ENCODE measurements at places on chromosomes 2 and 18.

DNA sequence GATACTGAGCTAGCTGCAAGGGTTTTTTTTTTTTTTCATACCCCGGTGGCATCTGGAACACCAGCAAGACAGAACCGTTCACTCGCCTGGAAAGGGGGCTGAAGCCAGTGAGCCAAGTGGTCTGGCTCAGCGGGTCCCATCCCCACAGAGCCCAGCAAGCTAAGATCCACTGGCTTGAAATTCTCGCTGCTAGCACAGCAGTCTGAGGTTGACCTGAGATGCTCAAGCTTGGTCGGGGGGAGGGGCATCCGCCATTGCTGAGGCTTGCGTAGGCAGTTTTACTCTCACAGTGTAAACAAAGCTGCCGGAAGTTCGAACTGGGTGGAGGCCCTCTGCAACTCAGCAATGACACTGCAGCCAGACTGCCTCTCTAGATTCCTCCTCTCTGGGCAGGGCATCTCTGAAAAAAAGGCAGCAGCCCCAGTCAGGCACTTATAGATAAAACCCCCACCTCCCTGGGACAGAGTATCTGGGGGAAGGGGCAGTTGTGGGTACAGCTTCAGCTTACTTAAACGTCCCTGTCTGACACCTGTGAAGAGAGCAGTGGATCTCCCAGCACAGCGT, 5.1 kb upstream of the MIB1 start:
- no peak for DNase-seq

- no peak for DNase-seq
Measured at GRCh38 chr2:113677330-113677729, 50.3 kb downstream of the RABL2A start.

GRCh38 chr2:8575834-8576423, 105.9 kb upstream of the ID2 start:
- DNase-seq = peak; percentile 54

DNA sequence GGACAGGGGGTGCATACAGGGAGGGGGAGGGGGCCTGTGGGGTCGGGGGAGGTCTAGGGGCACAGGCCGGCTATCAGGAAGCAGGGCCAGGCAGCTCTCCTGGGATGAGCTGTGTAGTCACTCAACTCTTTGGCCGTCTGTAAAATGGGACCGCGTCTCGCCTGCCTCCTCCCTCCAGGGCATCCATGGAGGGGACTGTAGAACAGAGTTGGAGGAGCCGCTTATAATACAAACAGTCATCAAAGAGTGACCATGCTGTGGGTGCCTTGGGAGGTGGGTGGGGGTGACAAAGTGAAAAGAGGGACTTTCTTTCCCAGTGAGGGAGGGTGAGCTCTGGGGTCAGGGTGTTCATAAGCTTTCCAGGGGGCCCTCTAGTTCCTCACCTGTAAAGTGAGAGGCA, 169.6 kb upstream of the HAAO start:
- no peak for DNase-seq

DNA sequence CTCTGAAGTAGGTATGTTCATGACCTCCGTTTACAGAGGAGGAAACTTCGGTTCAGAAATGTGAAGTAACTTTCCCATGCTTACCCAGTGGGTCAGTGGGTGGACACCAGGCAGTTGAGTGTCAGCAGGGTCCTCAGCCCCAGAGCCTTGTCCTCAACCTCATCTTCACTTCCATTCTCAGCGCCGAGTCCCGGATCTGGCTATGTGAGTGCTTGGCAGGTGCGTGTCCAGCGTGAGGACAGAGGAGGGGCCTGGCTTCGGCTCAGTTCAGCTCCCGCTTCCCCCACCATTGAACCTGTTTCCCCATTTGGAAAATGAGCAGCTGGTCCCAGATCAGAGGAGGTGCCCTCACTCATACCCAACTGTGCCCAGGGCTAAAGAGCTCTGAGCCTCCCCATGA, 267.6 kb downstream of the ATAD2B start:
- DNase-seq = no peak

DNA sequence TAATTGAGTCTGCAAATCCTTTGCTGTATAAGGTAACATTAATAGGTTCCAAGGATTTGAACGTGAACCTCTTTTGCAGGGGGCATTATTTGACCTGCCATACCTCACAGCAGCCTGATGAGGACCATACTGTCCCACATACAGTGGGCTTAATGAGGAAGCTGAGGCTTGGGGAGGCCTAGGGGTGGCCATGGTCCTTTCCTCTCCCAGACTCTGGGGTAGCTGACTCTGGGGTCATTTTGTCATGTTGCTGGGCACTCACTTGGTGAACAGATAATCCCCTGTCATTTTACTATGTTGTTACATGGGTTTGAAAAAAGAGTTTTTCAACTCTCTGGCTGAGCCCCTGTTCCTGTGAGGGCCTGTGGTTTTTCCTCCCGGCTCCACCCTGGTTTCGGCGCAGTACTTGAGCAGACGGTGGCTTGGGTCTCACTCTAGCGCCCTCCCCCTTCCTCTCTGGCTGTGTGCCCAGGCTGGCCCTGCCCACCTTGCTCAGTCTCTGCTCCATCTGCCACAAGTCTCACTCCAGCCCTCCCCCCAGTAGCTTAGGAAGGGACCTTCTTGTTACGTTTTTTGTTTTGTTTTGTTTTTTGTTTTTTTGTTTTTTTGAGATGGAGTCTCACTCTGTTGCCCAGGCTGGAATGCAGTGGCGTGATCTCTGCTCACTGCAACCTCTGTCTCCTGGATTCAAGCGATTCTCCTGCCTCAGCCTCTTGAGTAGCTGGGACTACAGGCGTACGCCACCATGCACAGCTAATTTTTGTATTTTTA, 21.0 kb downstream of the INPP4A start:
- DNase-seq = no peak

GRCh38 chr2:30239308-30239985, 8.1 kb downstream of the LBH start:
- DNase-seq = no peak

GRCh38 chr2:2291500-2292260, 39.4 kb downstream of the MYT1L start:
- DNase-seq = no peak

- DNase-seq = no peak
Measured at GRCh38 chr2:239825705-239825979, 199.5 kb downstream of the NDUFA10 start.

- no peak for DNase-seq
Measured at GRCh38 chr2:229273723-229274338, 2.7 kb upstream of the PID1 start.

GRCh38 chr2:96960153-96960961, 26.0 kb downstream of the FAM178B start:
- DNase-seq = peak; percentile 90

DNA sequence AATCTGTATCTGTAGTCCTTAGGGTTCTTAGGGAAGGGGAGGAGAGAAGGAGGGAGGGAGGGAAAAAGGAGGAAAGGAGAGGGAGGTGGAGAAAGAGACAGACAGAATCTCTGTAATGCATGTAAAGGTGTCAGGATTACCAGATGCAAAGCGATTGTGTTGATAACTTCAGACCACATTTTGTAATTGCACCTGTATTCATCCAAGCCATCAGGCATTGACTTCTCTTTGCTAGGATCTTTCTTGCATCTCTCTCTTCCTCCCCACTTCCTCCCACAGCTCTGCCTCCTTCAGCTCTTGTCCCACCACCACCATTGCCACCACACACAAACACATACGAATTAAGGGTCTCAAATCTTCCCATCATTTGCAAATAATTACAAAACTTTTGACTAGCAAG, 91.4 kb downstream of the AOX1 start:
- DNase-seq = no peak

GRCh38 chr2:182186132-182186735, 200.6 kb downstream of the PPP1R1C start:
- DNase-seq = no peak

DNA sequence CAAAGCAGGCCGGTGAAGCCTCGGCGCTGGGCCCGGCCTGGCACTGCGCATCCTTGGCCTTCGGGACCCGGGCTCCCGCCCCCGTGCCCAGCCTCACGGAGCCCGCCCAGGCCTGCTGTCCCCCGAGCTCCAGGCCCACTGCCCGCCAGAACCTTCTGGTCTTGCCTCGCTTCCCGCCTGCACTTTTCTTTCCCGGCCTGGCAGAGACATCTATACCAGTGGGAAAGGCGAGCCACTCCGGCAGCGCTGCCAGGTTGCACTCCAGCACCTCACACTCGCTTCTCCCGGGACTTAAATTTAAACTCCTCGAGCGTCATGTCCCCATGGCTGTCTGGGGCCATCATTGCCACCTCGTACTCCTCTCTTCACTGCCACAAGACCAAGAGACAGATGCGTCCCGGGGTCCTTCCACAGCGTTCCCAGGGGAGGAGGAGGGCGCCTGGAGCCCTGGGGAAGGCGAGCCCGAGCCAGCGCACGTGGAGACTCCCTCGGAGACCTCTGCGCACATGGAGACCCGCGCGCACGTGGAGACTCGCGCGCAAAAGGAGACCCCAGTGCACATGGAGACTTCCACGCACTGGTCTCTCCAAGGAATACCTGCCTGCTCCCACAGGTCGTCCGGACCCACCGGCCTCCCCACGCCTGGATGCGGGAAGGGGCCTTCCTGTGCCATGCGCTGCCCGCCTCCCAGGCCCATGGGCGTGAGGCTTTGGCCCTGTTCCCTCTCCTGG, 253.1 kb upstream of the SALL3 start:
- no peak for DNase-seq

DNA sequence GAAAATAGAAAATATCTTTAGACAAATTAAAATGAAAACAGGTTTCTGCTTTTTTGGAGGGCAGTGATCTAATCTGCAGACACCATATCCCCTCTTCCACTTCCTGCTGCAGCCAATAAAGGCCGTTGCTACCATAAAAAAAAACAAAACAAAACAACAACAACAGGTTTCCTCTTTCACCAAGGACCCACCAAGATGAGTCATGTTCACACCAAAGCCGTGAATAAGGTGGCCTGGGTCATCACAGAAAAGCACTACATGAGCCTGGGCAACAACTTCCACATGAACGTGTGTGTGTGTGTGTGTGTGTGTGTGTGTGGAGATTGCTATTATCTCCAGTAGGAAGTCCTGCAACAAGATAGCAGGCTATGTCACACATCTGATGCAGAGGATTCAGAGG, 24.8 kb upstream of the TFCP2L1 start:
- no peak for DNase-seq

- DNase-seq = no peak
Measured at GRCh38 chr2:218271487-218271797, 1.1 kb downstream of the PNKD start.

DNA sequence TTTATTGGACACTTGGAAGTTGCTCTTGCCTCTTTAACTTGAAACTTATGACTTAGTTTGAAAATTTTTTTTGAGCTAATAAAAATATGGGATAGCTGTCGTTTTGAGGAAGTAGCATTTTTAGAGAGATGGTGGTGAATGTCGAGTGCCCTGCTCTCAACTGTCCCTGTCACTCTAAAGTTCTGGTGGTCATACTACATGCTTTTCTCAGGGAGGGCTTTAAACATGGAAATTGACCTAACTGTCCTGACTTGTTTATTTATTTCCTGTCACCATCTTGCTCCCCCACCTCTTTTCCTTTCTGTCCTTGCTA, 16.0 kb downstream of the CEP192 start:
- no peak for DNase-seq

DNA sequence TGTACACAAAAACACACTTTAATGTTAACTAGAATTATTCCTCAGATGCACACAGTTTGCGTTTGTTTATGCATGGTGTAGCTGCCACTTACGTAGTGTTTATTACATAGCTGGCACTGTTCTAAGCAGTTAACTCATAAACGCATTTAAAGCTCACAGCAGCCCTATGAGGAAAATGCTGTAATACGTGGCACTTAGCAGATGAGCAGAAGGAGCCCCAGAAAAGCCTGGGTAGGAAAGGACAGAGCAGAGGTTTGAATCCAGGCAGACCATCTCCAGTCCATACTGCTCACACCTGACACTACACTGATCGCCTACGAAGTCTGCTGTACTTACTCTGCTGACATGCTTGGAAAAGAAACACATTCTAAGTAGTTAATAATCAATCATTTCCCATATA, 66.6 kb downstream of the BCL2 start:
- DNase-seq = no peak

DNA sequence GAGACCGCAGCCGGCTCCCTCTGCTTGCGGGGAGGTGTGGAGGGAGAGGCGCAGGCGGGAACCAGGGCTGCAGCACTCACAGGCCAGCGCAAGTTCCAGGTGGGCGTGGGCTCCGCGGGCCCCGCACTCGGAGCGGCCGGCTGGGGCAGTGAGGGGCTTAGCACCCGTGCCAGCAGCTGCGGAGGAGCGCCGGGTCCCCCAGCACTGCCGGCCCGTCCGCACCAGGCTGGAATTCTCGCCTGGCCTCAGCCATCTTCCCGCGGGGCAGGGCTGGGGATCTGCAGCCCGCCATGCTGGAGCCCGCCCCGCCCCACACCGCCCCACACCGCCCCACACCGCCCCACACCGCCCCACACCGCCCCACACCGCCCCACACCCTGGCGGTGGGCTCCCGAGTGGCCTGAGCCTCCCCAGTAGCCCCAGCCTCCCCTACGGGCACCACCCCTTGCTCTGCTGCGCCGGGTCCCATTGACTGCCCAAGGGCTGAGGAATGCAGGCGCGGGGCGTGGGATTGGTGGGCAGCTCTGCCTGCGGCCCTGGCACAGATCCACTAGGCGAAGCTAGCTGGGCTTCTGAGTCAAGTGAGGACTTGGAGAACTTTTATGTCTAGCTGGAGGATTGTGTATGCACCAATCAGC, 123.9 kb upstream of the MGAT5 start:
- DNase-seq = no peak

GRCh38 chr2:147398301-147398700, 446.5 kb upstream of the ACVR2A start:
- DNase-seq = no peak

- DNase-seq = no peak
Measured at GRCh38 chr18:75390854-75391253, 36.6 kb downstream of the SMIM21 start.

- no peak for DNase-seq
Measured at GRCh38 chr2:227455200-227455599, 16.8 kb upstream of the AGFG1 start.

DNA sequence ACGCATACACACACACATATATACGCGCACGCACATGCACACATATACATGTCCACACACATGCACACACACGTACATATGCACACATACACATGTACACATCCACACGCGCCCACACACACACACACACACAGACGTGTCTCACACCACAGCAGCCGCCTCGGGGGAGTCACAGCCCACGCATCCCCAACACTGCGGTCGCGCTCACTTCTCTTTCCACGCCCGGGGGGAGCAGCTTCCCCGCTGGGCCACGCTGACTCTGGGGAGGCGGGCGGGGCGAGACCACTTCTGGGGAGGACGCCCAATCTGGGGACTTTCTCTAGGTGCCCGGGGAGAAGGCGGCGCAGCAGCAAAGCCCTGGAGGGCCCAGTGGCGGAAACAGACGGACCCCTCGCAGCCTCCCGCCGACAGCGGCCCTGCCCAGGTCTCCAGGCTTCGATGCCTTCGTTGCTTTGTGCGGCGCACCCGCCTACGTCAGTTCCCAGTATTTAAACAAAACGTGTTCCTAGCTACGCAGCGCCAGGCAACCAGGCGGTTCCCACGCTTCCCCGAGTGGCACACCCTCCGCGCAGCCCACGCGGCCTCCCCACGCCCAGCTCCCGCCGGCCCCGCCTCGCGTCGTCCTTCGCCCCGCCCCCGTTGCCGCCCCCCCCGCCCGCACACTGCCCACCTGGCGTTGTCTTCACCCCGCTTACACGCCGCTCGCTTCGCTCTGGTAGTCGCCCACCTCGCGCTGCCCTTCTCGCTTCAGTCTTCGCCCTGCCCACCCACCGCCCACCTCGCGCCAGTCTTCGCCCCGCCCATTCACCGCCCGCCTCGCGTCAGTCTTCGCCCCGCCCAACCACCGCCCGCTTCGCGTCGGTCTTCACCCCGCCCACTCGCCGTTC, 810 bp upstream of the RBFA start:
- DNase-seq = peak; percentile 52

- no peak for DNase-seq
Measured at GRCh38 chr2:98637401-98638147, 29.2 kb downstream of the UNC50 start.

Measured in ascending aorta (tissue), 2 donors.